ENCODE measurements at places on chromosomes 11 and 22. TPM values are rescaled to one million over a fixed set of nuclear protein-coding genes. Genes with fewer than 3 reads are reported as not detected.

DNA sequence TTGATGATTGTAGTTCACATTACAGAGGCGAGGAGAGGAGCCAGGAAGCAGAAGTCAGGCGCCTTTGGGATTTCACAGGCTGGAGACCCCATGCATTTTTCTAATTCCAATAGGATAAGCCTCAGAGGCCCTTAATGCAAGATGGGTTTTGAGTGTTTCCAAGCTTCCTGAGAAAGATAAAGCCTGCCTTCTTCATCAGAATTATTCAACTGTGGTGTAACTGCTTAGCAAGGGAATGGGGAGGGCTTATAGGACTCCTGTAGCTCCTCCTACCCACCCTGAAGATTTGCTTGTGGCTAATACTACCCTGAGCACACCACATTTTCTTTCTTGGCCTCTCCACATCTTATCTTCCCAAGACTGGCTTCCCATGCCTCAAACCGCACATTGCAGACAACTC is 151.1 kb upstream of the ISX start:
- no peaks in the 10 kb centered on the region for H3K36me3 ChIP-seq
- H3K27me3 ChIP-seq, result no peaks in the 10 kb centered on the region
- no peak overlapping the region for H3K27ac ChIP-seq
- DNase-seq, result no peak
- H3K4me3 ChIP-seq, result no peak overlapping the region

DNA sequence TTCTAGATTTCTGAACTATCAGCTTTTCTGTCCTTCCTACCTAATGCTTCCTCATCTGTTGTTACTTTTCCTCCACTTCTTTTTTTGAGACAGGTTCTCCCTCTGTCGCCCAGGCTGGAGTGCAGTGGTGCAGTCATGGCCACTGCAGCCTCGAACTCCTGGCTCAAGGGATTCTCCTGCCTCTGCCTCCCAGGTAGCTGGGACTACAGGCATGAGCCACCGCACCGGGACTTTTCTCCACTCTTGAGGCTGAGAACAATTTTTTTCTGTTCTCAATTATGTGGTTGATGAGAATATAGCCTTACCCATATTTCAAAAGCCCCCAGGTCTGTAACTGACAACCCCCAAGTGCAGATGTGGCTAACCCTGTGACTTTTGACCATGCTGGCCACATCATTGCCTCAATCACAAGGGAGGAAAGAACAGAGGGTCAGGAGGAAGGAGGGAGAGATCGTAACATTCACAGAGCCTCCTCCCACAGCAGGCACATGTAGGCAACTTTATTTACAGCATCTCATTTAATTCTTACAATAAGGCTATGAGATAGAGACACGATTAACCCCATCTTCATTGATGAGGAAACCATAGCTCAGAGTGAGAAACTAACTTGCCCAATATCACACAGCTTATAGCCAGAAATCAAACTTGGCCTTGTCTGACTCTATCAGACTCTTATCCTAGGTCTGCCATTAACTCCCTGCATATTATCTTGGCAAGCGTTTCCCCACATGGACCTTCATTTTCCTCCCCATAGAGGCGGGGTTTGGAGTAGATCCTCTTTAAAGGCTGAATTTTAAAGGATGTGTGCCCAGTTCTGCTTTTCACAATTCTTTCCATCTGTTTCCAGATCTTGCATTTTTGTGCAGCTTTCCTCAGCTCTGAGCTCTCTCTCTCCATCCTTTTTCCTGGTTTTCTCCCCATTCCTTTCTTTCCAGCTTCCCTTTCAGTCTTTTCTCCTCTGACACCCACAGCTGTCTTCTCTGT is 9.6 kb downstream of the POU2F3 start:
- H3K27ac ChIP-seq, result no peak overlapping the region
- H3K4me3 ChIP-seq, result no peak overlapping the region
- H3K36me3 ChIP-seq, result no peaks in the 10 kb centered on the region
- DNase-seq, result no peak
- H3K4me1 ChIP-seq, result no peaks in the 10 kb centered on the region

DNA sequence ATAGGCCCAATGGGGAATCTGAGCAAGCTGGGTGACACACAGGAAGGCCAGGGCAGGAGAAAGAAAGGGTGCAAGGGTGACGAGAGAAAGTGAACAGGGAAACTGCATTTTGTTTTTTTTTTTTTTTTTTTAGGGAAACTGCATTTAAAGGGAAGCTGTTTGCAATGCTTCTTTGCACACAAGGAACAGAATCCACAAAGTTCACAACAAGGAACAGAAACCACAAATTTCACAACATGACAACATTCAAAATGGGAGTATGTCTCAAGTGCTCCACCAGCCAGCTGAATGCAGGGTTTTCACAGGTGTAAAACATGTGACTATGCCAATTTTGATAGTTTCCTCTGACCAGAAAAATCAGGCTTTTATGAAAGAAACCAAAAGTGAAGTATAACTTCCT is 6.8 kb upstream of the PLAAT3 start:
- peaks cover 17% of the 10 kb centered on the region for H3K4me1 ChIP-seq
- H3K27me3 ChIP-seq, result no peaks in the 10 kb centered on the region
- peak overlapping the region; percentile 26 for H3K27ac ChIP-seq
- DNase-seq, result peak; percentile 19
- H3K4me3 ChIP-seq, result no peak overlapping the region

GRCh38 chr11:12261551-12261950 is 115.8 kb upstream of the PARVA start:
- no peak for DNase-seq
- no peaks in the 10 kb centered on the region for H3K4me1 ChIP-seq
- no peaks in the 10 kb centered on the region for H3K27me3 ChIP-seq
- H3K4me3 ChIP-seq, result no peak overlapping the region
- no peak overlapping the region for H3K27ac ChIP-seq

The RCOR2 gene
- not detected for total RNA-seq

GRCh38 chr11:2769409-2770095 is 69.8 kb upstream of the KCNQ1OT1 start:
- H3K4me3 ChIP-seq, result no peak overlapping the region
- H3K27me3 ChIP-seq, result no peaks in the 10 kb centered on the region
- H3K27ac ChIP-seq, result no peak overlapping the region
- DNase-seq, result peak; percentile 6

DNA sequence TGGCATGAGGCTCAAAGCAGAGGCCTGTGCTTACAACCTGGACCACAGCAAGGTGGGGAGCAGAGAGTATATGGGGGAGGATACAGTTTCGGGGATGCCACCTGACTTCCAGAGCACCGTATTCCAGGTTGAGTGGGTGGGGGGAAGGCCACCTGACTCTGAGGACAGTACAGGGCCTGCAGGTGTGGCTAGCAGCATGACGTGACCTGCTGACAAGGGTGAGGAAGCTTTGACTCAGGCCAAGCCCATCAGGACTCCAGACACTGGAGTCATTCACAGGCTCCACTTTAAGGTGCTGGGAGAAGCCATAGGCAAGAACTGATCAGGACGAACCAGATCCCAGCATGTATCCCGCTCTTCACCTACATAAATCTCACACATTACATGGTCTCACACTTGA is 34.6 kb upstream of the CRTAM start:
- no peak overlapping the region for H3K27ac ChIP-seq
- H3K4me1 ChIP-seq, result peaks cover 15% of the 10 kb centered on the region
- no peak overlapping the region for H3K4me3 ChIP-seq
- no peaks in the 10 kb centered on the region for H3K27me3 ChIP-seq

The UBE2L3 gene
- 30.7 TPM for total RNA-seq

The SLC22A8 gene
- total RNA-seq, result not detected

DNA sequence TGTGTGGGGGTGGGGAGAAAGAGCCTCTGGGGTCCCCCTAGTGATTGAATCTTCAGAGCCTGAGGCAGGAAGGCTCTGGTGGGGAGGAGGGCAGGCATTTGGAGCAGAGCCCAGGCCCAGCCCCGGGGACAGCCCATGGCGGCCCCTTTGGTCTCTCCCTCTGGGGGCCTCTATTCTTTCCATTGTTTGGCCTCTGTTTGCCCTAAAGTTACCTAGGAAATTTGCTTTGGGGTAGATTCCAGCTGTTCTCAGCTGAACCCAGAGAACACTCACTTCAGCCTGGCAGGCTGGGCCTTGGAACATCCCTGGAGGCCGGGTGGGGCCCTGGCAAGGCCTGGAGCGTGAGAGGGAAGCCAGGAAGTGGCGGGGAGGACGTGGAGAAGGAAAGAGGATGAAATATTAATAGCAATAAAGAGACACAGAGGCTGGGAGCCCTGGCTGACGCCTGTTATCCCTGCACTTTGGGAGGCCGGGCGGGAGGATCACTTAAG is 22.9 kb upstream of the A4GALT start:
- no peaks in the 10 kb centered on the region for H3K27me3 ChIP-seq
- H3K27ac ChIP-seq, result no peak overlapping the region
- no peaks in the 10 kb centered on the region for H3K36me3 ChIP-seq
- H3K4me1 ChIP-seq, result no peaks in the 10 kb centered on the region
- H3K4me3 ChIP-seq, result no peak overlapping the region

GRCh38 chr11:115428306-115428705 is 75.9 kb downstream of the CADM1 start:
- no peak overlapping the region for H3K4me3 ChIP-seq
- H3K36me3 ChIP-seq, result no peaks in the 10 kb centered on the region
- no peaks in the 10 kb centered on the region for H3K4me1 ChIP-seq
- H3K27ac ChIP-seq, result no peak overlapping the region

DNA sequence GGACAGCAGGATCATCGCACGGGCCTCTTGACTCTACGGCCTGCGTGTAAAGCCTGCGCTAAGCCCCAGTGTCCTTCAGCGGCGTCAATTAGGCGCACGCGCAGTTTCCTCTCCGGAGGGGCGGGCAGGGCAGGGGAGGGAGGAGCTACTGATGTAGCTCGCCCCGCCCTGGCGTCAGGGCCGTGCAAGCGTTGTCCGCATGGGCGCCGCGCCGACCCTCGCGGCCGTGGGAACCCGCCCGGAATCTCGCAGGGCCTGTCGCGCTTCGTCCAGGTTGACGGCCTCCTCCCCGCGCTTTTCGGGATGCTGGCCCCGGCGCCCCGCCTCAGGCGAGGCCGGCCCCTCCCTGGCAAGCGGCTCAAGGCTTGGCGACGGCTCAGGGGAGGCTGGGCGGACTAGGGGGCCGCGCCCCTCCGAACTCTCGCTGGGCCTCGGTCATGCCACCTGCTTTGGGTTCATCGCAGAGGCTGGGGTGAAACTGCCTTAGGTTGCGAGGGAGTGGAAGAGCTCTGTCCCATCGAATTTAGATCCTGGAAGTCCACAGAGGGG is 61.1 kb downstream of the ST3GAL4 start:
- H3K4me3 ChIP-seq, result no peak overlapping the region
- peak; percentile 65 for DNase-seq
- H3K36me3 ChIP-seq, result peaks cover 5% of the 10 kb centered on the region
- H3K27me3 ChIP-seq, result no peaks in the 10 kb centered on the region
- no peak overlapping the region for H3K27ac ChIP-seq

- no peak overlapping the region for H3K27ac ChIP-seq
- H3K4me3 ChIP-seq, result no peak overlapping the region
- no peak for DNase-seq
- H3K27me3 ChIP-seq, result peaks cover 22% of the 10 kb centered on the region
Measured at GRCh38 chr11:119418759-119419158, 4.2 kb downstream of the THY1 start.

GRCh38 chr22:20131859-20132685 is 468 bp downstream of the ZDHHC8 start:
- no peaks in the 10 kb centered on the region for H3K27me3 ChIP-seq
- no peak overlapping the region for H3K27ac ChIP-seq
- H3K4me1 ChIP-seq, result peaks cover 46% of the 10 kb centered on the region
- H3K36me3 ChIP-seq, result no peaks in the 10 kb centered on the region
- H3K4me3 ChIP-seq, result peak overlapping the region; percentile 50
- peak; percentile 55 for DNase-seq

DNA sequence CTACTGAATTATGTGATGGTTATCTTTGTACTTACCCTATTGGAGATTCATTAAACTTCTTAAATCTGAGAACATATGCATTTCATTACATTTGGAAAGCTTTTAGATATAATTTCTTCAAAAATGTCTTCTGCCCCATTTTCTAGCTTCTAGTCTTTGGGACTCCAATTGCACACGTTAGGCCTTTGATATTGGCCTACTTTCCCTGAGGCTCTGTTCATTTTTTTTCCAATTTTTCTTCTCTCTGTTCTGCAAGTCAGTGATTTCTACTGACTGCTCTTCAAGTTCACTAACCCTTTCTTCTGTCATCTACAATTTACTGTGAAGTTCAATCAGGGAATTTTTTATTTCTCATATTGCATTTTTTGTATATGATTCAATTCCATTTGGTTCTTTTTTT is 43.0 kb downstream of the FZD4 start:
- H3K4me1 ChIP-seq, result peaks cover 8% of the 10 kb centered on the region
- DNase-seq, result no peak
- no peaks in the 10 kb centered on the region for H3K27me3 ChIP-seq

The KBTBD3 gene
- 9.9 TPM for total RNA-seq

The WNT7B gene
- total RNA-seq, result not detected

The MYOD1 gene
- not detected for total RNA-seq

GRCh38 chr11:127233998-127234397 is 233.4 kb upstream of the KIRREL3 start:
- no peak overlapping the region for H3K27ac ChIP-seq
- H3K4me1 ChIP-seq, result no peaks in the 10 kb centered on the region
- no peak overlapping the region for H3K4me3 ChIP-seq

DNA sequence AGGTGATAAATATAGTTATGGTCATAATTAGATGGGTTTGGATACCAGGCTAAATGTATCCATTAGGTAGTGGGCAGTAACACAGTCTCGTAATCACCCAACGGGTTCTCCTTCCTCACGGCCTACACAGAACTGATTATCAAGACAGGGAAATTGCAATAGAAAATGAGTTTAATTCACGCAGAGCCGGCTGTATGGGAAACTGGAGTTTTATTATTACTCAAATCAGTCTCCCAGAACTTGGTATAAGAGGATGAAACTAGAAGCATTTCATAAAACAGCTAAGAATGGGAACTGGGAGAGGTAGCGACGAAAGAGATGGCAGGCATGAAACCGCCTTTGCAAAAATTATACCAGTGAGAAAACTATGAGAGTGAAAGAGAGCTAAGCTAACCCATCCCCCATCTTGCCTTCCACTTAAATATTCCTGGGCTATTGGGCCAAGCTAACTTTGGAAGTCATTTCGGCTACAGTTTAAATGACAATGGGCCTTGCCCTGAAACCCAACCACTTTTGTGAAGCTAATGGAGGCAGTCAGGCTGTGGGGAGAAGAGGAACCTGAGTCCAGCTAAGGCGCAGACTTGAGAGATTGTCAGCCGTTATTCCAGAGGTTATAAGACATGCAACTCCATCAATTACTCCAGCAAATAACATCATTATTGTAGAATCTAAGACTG is 29.6 kb downstream of the CTSC start:
- H3K27me3 ChIP-seq, result no peaks in the 10 kb centered on the region
- H3K4me1 ChIP-seq, result peaks cover 22% of the 10 kb centered on the region
- H3K27ac ChIP-seq, result no peak overlapping the region
- H3K4me3 ChIP-seq, result no peak overlapping the region
- peaks cover 74% of the 10 kb centered on the region for H3K36me3 ChIP-seq
